ENCODE measurements at places on chromosomes 7 and 10.
A peak's percentile ranks its signal among the peaks of the same experiment; 100 is the strongest.

GRCh38 chr7:16004702-16005101 lies 318.2 kb upstream of the MEOX2 start:
- no peak for DNase-seq

- DNase-seq = no peak
Observed at GRCh38 chr7:44162785-44163395, 21.8 kb upstream of the MYL7 start.

DNA sequence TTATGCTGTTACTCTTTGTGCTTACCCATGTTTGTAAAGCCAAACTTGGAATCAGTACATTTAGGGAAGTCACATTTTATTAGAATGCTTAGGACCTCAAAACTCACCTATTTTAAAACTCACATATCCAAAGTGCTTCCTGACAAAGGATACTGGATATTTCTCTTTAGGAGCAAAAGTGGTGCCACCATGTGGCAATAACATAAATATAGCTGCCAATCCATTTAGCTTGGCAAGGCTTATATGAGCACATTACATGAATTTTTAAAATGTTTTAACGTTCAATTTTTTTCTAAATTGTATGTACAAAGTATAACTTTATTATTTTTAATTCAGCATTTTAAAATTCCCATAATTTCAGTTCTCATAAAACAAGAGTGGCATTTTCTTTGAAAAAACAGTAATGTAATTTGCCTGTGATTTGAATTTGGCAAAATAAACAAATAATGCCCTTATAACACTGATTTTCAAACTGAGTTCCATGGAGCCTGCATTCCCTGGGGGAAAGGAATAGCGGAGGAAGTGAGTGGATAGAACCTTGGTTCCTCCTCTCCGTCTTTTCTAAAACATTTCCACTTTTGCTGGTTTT lies 75.4 kb downstream of the HDAC9 start:
- DNase-seq = peak; percentile 45

DNA sequence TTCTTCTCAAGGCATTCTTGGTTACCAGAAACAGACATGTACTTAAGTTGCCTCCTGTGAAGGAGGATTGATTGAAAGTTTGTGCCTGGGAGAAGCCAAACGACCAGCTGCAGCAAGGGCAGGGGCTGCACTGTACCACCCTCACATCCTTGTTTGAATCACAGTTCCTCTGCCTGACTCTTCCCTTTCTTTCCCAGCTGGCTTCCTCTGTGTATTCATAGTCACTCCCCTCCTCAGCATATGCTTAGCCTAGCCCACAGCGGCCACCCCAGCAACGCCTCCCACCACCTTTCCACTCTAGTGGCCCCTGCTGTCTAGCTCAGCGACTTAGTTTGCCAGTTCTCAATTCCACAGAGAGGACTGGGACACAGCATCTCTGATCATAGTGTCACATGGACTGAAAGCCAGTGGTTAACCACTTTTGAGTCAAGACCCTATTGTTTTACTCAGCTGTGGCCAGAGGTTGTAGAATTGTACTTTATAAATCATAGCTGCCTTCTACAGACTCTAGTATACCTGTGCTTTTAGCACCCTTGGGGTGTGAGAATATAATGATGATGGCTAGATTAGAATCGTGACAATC lies 643.0 kb downstream of the SUGCT start:
- DNase-seq = no peak

DNA sequence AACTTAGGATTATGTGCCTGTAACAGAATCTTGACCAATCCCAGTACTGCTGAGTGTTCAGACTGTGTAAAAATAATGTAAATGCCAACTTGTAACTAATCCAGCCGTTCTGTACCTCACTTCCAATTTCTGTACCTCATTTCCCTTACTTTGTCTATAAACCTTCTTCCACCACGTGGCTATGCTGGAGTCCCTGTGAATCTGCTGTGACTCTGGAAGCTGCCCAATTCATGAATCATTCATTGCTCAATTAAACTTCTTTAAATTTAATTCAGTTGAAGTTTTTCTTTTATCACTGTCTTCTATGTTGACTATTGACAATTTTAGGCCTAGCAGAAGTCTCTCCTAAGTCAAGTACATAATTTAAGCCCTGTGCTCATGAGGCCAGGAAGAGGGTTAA lies 215.3 kb upstream of the RHOBTB1 start:
- DNase-seq = peak; percentile 2

DNA sequence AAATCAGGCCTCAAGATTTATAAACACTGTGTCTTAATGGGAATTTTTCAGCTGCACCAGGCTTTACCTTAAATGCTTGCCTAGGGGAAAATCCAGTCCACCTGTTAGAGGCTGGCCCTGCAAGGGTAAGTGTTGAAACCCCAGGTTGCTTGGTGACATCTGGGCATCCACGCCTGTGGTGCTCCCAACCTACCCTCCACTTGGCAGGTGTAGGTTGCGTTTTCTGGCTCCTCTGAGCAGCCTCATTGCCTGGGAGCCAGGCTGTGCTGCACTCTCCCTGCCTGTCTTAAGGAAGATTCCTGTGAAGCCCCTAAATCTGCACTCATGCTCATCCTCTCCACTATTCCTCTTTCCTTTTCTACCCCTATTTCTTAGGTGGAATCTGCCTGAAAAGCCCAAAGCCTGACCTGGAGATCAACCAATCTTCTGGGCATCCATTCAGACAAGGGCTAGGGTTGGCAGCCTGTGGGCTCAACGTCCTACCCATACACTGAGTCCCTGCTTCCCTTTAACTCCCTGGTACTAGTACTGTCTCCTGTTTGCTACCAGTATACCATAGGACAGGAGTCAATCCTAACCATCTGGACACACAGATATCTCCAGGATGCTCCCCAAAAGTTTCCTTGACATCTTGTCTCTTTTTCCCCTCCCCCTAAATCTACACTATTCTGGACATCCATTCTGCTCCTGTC lies 150.4 kb downstream of the PDE1C start:
- no peak for DNase-seq

GRCh38 chr10:131874991-131875451 lies 25.8 kb upstream of the PPP2R2D start:
- DNase-seq = peak; percentile 75

- DNase-seq = no peak
Observed at GRCh38 chr7:117567781-117568180, 88.0 kb downstream of the CFTR start.
